ENCODE measurements at places on chromosomes 2 and 18.
A peak's percentile ranks its signal among the peaks of the same experiment; 100 is the strongest.

- peak within 1 kb of the TSS; percentile 89 for H3K27ac ChIP-seq
- peaks cover 65% of the 10 kb centered on the region for H3K4me1 ChIP-seq
- DNase-seq: peak; percentile 88
- H3K36me3 ChIP-seq: no peaks in the 10 kb centered on the region
- H3K27me3 ChIP-seq: peaks cover 5% of the 10 kb centered on the region
Measured at GRCh38 chr2:225041851-225042799, at the start of gene DOCK10. DOCK10 (minus strand) TSS chr2:225042468; CDS start chr2:225042374, 94 bp downstream.

GRCh38 chr18:31990823-31991222 lies 27.8 kb upstream of the RNF125 start:
- no peaks in the 10 kb centered on the region for H3K36me3 ChIP-seq
- H3K27me3 ChIP-seq: no peaks in the 10 kb centered on the region
- H3K4me1 ChIP-seq: no peaks in the 10 kb centered on the region
- H3K27ac ChIP-seq: no peak overlapping the region
- DNase-seq: no peak

- DNase-seq: peak; percentile 65
- no peaks in the 10 kb centered on the region for H3K4me1 ChIP-seq
- no peak overlapping the region for H3K4me3 ChIP-seq
- no peaks in the 10 kb centered on the region for H3K27me3 ChIP-seq
- no peak overlapping the region for H3K27ac ChIP-seq
Measured at GRCh38 chr2:241532733-241533601, 24.6 kb upstream of the STK25 start.

DNA sequence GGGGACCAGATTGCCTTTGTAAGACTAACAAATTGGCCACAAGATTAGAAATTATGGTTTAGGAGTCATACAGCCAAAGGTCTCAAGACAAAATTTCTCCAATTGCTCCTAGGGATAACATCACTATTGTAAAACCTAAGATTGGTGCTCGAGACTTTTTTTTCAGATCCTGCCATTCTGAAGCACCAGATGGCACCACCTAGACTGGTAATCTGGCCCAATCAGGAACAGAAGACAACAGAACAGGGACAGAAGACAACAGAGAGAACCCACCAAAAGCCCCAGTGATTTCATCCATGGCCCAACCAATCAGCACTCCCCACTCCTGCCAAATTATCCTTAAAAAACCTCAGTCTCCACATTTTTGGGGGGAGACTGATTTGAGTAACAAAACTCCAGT lies 66.8 kb downstream of the LINC00305 start:
- H3K4me1 ChIP-seq: no peaks in the 10 kb centered on the region
- H3K4me3 ChIP-seq: no peak overlapping the region
- H3K36me3 ChIP-seq: no peaks in the 10 kb centered on the region
- DNase-seq: no peak

- DNase-seq: peak; percentile 61
- no peaks in the 10 kb centered on the region for H3K4me1 ChIP-seq
- no peak overlapping the region for H3K27ac ChIP-seq
- H3K36me3 ChIP-seq: no peaks in the 10 kb centered on the region
- no peak overlapping the region for H3K4me3 ChIP-seq
Measured at GRCh38 chr2:120419073-120419472, 73.1 kb downstream of the INHBB start.

- no peak overlapping the region for H3K4me3 ChIP-seq
- peak overlapping the region; percentile 59 for H3K27ac ChIP-seq
- H3K27me3 ChIP-seq: no peaks in the 10 kb centered on the region
Measured at GRCh38 chr2:60498816-60499429, 54.5 kb downstream of the BCL11A start.

- no peak overlapping the region for H3K4me3 ChIP-seq
- no peak overlapping the region for H3K27ac ChIP-seq
- no peaks in the 10 kb centered on the region for H3K27me3 ChIP-seq
- no peaks in the 10 kb centered on the region for H3K36me3 ChIP-seq
- peak; percentile 17 for DNase-seq
Measured at GRCh38 chr2:43013821-43014345, 212.5 kb downstream of the ZFP36L2 start.

- H3K27ac ChIP-seq: peak overlapping the region; percentile 85
- no peak for DNase-seq
- H3K36me3 ChIP-seq: no peaks in the 10 kb centered on the region
- H3K4me3 ChIP-seq: no peak overlapping the region
- H3K4me1 ChIP-seq: peaks cover 81% of the 10 kb centered on the region
Measured at GRCh38 chr2:105771836-105772235, 27.1 kb downstream of the NCK2 start.

GRCh38 chr2:68831686-68832232 lies 39.4 kb downstream of the BMP10 start:
- H3K27me3 ChIP-seq: no peaks in the 10 kb centered on the region
- DNase-seq: no peak
- H3K4me1 ChIP-seq: peaks cover 99% of the 10 kb centered on the region
- peaks cover 4% of the 10 kb centered on the region for H3K36me3 ChIP-seq
- H3K27ac ChIP-seq: peak overlapping the region; percentile 85

DNA sequence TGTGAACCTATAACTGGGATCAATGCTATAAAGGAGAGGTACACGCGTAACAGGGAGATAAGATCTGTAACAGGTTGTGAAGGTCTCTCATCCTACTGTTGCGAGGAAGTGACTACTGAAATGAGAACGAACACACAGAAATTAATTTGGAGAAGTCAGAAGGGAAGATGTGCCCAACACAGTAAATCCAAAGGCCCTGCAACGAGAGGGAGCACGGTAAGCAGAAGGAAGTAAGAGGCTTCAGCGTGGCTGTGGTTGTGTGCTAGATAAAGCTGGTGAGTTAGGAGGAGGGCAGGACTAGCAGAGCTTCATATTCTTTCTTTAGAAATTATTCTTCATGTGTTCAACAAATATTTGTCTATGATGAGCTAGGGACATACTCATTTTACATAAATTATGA lies 2.5 kb upstream of the ATG16L1 start:
- H3K36me3 ChIP-seq: peaks cover 4% of the 10 kb centered on the region
- no peak for DNase-seq
- no peak overlapping the region for H3K4me3 ChIP-seq
- H3K27ac ChIP-seq: peak overlapping the region; percentile 96

DNA sequence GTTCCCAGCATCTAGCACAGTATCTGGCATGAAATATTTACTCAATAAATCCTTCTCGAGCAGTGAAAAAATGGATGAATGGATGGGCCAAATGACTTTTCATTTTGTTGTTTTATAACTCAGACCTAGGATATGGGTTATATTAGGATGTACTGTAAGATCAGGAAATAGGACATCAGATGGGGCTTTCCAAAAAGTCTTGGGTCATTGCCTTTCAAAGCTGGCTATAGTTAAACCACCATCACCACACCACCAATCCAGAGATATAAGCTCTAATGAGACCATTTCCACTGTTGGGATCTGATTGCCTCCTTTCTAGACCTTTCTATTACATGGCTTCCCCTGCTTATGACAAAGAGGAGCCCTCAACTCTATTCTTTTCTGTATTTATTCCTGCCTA lies 525.0 kb upstream of the TCF4 start:
- H3K27ac ChIP-seq: no peak overlapping the region
- no peaks in the 10 kb centered on the region for H3K36me3 ChIP-seq
- H3K27me3 ChIP-seq: no peaks in the 10 kb centered on the region
- no peak for DNase-seq
- H3K4me1 ChIP-seq: peaks cover 4% of the 10 kb centered on the region

GRCh38 chr2:238854699-238855229 lies 6.9 kb downstream of the TWIST2 start:
- H3K4me1 ChIP-seq: no peaks in the 10 kb centered on the region
- no peaks in the 10 kb centered on the region for H3K27me3 ChIP-seq
- no peak overlapping the region for H3K27ac ChIP-seq
- no peak overlapping the region for H3K4me3 ChIP-seq

- no peak for DNase-seq
- peaks cover 9% of the 10 kb centered on the region for H3K4me1 ChIP-seq
- H3K27ac ChIP-seq: peak overlapping the region; percentile 5
- no peaks in the 10 kb centered on the region for H3K27me3 ChIP-seq
- H3K4me3 ChIP-seq: no peak overlapping the region
Measured at GRCh38 chr2:167196461-167197252, 308.4 kb downstream of the XIRP2 start.

- peak overlapping the region; percentile 86 for H3K4me3 ChIP-seq
- H3K4me1 ChIP-seq: peaks cover 34% of the 10 kb centered on the region
- no peaks in the 10 kb centered on the region for H3K36me3 ChIP-seq
Measured at GRCh38 chr18:62715759-62716615, 646 bp downstream of the PHLPP1 start.

- H3K4me3 ChIP-seq: no peak overlapping the region
- no peaks in the 10 kb centered on the region for H3K36me3 ChIP-seq
- no peaks in the 10 kb centered on the region for H3K27me3 ChIP-seq
- no peaks in the 10 kb centered on the region for H3K4me1 ChIP-seq
- H3K27ac ChIP-seq: no peak overlapping the region
Measured at GRCh38 chr18:30991397-30991796, 51.1 kb downstream of the DSC3 start.

DNA sequence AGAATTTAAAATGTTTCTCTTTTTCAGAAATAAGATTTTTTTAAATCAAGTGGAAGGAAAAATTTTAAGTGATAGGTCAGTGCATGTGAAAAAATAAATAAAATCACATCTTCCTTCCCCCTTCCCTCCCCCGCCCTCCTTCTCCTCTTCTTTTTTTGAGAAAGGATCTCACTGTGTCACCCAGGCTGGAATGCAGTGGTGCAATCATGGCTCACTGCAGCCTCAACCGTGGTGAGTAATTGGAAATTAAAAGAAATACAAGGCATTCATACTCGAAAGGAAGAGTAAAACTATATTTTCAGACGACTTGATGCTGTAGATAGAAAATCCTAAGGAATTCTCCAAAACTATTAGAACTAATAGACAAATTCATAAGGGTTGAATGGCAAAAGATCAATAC lies 16.9 kb upstream of the CRACDL start:
- H3K4me1 ChIP-seq: no peaks in the 10 kb centered on the region
- no peak overlapping the region for H3K27ac ChIP-seq
- no peak overlapping the region for H3K4me3 ChIP-seq

Measured in spleen (tissue), 13 donors.